ENCODE measurements at places on chromosomes 3 and 15.

GRCh38 chr3:104952146-104952972, 414.4 kb upstream of the ALCAM start:
- no peak for DNase-seq

DNA sequence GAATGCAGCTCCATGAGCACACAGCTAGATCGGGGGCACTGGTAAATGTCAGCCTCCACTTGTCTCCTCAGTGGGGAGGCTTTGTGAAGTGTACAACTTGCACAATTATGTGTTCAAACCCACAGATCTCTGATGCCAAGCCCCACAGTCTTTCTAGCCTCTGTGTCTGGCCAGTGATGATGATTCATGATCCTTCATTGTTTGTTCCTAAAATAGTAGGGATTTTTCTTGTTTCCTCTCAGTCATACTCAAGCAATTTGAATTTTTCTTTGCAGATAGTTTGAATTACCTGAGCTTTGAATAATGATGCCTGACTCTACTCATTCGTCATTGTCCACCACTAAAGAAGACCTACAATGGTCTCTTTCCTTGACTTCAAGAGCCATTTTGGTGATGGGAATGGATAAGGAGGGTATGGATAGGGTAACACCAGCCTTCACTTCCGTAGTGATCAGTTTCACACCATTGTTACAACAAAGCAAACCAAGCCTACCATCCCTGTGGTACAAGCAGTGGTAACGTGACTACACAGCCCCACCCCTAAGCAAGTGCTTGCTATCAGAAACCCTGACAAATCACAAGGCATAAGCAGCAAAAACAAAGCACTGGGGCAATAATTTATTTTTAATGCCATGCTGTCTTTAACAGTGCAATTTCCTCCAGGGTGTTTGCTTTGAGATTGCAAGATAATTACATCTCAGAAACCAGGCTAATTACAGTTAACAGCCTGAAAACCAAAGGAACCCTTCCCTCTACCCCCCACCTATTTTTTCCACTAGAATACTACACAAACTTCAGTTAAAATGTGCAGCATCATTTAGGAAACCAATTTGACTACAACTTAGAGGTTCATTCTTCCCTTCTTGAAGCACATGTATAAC, 114.1 kb upstream of the PPP2R3A start:
- DNase-seq, result no peak

GRCh38 chr15:100334456-100334855, 7.3 kb downstream of the ADAMTS17 start:
- no peak for DNase-seq

- no peak for DNase-seq
Observed at GRCh38 chr3:125008766-125009165, 47.0 kb downstream of the HEG1 start.

- no peak for DNase-seq
Observed at GRCh38 chr15:65212097-65212496, 824 bp upstream of the CILP start.

- DNase-seq, result no peak
Observed at GRCh38 chr3:52210550-52211046, 12.6 kb downstream of the ALAS1 start.
